Left ventricle myocardium inferior (tissue), 1 donor: ENCODE measurements at places on chromosomes 3 and 15. TPM values are rescaled to one million over a fixed set of nuclear protein-coding genes. Genes with fewer than 3 reads are reported as not detected.

DNA sequence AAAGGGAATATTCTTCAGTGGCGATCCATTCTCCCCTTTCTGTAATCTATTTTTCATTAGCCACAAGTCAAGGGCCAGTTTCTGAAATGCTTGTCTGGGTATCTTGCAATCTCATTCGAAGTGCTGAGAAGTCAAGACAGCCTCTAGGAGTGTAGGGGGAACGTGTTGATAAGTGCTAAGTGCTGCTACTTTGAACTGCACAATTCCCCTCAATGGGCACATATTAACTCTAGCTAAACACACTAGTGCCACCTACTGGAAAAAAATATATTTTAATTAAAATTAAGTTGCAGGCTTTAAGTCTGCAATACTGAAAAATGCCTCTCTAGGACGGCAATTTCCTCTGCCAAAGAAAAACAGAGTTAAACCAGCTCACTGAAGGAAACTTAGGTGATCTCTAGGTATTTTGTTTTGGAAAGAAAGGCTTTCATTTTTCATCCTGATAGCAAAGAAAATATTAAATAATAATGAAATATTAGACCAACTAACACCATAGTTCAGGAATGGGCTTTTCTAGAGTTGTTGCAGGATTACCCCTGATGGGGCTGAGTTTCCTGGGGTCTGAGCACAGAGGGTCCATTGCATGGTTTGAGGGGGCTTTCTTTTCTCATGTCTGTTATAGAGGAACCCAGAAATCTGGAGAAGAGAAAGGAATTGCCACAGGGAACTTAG is 181.9 kb upstream of the KBTBD8 start:
- H3K27me3 ChIP-seq: no peaks in the 10 kb centered on the region
- peaks cover 9% of the 10 kb centered on the region for H3K4me1 ChIP-seq
- H3K36me3 ChIP-seq: no peaks in the 10 kb centered on the region
- H3K27ac ChIP-seq: no peak overlapping the region
- DNase-seq: no peak

DNA sequence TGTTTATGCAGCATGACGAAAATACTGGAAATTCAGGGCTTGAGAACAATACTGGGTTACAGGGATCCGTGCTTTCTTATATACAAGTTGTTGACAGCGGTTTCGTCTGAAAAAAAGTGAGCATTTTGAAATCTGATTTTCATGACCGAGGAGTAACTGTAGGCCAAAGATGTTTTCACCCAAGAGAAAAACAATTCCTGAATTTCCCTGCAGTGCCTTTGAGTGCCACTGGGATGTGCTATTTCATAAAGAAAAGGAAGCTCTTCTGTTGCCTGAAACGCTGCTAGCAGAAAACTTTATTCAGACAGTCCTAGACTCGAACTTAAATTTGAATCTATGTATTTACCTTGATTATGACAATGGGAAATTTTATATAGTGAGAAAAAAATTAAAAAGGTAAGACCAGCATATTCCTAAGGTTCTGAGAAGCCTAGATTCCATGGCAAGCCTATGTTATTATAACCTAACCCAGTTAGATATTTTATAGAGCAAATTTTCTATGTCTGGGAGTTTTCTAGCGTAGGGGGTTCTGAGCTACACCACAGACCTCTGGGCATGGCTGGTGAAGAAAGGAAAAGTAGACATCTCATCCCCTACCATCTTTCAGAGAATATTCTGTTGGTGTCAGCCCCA is 30.2 kb downstream of the KCNAB1 start:
- H3K27ac ChIP-seq: peak overlapping the region; percentile 71
- H3K4me1 ChIP-seq: peaks cover 44% of the 10 kb centered on the region
- H3K27me3 ChIP-seq: no peaks in the 10 kb centered on the region
- no peaks in the 10 kb centered on the region for H3K36me3 ChIP-seq
- DNase-seq: no peak
- H3K4me3 ChIP-seq: no peak overlapping the region

GRCh38 chr3:195203606-195204005 is 67.4 kb downstream of the XXYLT1 start:
- H3K27me3 ChIP-seq: no peaks in the 10 kb centered on the region
- no peaks in the 10 kb centered on the region for H3K36me3 ChIP-seq
- no peak for DNase-seq
- no peak overlapping the region for H3K4me3 ChIP-seq

DNA sequence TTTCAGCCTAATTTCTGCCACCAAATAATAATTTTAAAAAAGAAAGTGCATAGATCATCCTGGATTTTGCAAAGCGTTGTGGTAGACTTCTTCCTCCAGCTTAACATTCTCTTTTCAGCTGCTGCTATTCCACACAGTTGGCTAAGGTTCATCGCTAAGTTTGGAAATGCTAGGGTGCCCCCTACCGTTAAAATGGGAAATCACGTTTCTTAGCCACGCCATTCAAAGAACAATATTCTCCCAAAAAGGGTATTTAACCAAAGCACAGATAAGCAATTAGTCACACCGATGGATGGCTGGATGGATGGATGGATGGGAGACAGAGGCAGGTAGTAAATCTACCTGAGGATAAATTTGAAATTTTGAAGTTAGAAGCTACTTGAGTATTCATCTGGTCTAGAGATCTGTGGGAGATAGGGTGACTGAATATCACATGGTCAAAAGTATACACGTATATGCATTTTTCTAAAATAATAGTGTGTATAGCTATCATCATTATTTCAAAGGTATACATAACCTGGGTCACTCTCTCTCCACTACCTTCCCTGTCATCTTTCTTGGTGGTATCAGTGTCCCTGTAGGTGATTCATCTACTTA is 67.2 kb downstream of the EFHB start:
- peaks cover 5% of the 10 kb centered on the region for H3K4me1 ChIP-seq
- peaks cover 5% of the 10 kb centered on the region for H3K27me3 ChIP-seq
- H3K36me3 ChIP-seq: no peaks in the 10 kb centered on the region
- no peak for DNase-seq
- H3K4me3 ChIP-seq: no peak overlapping the region

The PARP3 gene
- 14.3 TPM for total RNA-seq
